ENCODE measurements at places on chromosomes 13 and 19.

DNA sequence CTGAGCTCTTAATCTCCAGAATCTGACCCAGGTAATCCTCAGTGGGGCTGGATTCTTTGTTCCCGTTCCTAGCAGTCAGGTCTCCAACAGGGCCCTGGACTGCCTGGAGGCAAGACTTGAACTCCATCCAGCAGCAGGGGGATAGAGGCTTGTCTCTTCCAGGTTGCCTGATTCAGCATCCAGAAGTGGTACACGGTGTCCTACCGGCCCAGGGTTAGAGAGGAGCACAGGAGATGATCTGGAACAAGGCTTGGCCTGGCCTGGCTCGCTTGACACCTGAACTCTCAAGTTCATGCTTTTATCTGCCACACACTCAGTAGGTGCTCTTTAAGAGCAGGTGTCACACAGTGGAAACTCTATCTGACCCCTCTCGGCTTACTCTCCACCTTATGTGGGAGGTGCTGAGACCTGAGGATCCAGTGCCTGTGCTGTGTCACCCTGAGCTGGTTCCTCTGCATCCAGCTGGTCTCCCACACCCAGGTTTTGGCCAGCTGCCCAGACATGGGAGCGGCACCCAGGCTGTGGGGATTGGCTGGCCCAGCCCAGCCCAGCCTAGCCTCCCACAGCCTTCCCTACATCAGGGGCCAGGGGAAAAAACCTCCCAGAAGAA lies at the start of gene CYP4F3:
Gene CYP4F3, plus strand, starts transcription at position 604 of the 610 bp plus-strand sequence. CDS start 519 bp downstream, outside the sequence.
- no peak for DNase-seq

DNA sequence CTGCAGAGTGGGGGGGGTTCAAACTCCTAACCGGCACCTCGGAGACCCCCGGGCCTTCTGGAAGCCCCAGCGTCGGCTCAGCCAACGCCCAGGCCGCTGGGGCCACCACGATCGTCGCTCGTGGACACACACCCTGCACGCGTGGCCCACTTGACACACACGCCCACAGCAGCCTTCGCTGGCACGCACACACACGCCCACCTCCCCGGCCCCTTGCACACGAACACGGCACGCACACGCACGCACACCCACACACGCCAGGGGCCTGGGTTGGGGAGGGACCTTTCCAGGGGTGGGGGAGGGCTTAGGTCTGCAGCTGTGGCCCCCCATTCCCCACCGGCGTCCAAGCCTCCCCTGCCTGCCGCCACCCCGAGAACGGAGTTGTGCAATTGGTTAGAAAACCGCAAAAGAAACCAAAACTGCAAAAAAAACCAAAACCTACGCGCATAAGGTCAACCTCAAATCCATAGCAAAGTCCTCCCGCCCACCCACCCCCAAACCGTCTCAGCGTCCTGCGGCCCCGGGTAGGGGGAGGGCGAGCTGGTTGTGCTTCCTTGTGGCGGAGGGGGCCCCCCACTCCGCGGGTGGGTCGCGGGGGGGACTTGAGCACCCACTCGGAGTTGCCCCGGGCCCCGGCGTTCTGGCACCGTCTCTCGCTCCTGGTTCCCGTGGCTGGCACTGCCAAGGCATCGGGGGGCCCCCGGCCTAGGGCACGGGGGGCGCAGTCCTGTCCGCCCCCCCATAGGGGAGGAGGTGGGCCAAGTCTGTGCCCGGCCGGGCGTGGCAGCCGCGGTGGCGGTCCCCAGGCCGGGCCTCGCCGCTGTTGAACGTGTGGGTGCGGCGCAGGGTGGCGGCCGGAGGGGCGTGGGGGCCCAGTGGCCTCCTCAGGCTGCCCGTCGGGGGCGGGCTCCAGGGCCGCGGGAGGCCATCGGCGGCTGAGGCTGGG lies 3.3 kb upstream of the LRG1 start:
- no peak for DNase-seq

DNA sequence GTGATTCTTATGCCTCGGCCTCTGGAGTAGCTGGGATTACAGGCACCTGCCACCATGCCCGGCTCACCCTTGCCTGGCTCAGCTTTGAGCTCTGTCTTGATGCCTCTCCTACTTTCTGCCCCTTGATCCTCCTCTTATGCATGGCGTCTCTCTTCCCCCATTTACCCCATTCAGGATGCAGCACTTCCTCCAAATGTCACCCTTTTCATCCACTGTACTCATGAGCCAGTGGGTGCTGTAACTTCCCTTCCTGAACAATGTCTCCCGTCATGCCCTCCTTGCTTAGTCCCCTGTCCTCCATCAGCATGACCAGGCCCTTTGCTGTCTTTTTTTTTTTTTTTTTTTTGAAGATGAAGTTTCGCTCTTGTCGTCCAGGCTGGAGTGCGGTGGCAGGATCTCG lies 3.4 kb upstream of the SIGLEC9 start:
- DNase-seq: no peak

GRCh38 chr19:15780610-15781418 lies 6.6 kb upstream of the OR10H5 start:
- no peak for DNase-seq

- no peak for DNase-seq
Measured at GRCh38 chr19:5959260-5960004, 18.5 kb downstream of the RANBP3 start.

- DNase-seq: no peak
Measured at GRCh38 chr19:51129716-51130115, 5.0 kb downstream of the SIGLEC9 start.

- DNase-seq: no peak
Measured at GRCh38 chr19:14370169-14370939, 10.9 kb upstream of the ADGRE5 start.

GRCh38 chr13:105920370-105920769 lies 615.1 kb downstream of the EFNB2 start:
- no peak for DNase-seq

DNA sequence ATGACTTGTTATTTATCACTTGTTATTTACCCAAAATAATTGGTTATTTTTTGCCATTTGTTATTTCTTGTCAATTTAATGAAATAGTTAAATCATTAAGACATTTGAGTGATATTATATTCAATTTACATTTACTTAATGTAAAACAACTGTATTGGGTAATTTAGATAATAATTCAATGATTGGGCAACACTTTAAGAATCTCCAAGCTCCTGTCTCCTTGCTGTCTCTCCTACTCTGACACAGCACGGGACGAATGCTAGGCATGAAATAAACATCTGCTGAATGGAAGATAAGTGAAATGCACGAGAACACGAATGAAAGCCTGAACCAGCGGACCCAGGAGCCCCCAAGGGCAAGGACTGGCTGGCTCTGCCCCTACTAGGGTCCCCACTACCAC lies 5.7 kb upstream of the PPP6R1 start:
- no peak for DNase-seq

GRCh38 chr19:49389406-49389805 lies 1.4 kb downstream of the KASH5 start:
- DNase-seq: no peak

- DNase-seq: no peak
Measured at GRCh38 chr13:102642475-102642874, 45.7 kb downstream of the TPP2 start.

- DNase-seq: peak; percentile 48
Measured at GRCh38 chr19:34345947-34346351, 19.0 kb upstream of the GPI start.

GRCh38 chr19:46732172-46732938 lies 13.5 kb upstream of the FKRP start:
- no peak for DNase-seq

GRCh38 chr19:5881543-5882299 lies 11.4 kb upstream of the FUT5 start:
- DNase-seq: no peak

- DNase-seq: no peak
Measured at GRCh38 chr13:44648392-44649103, 72.4 kb upstream of the TSC22D1 start.

GRCh38 chr13:77988355-77988754 lies 69.7 kb upstream of the EDNRB start:
- no peak for DNase-seq

DNA sequence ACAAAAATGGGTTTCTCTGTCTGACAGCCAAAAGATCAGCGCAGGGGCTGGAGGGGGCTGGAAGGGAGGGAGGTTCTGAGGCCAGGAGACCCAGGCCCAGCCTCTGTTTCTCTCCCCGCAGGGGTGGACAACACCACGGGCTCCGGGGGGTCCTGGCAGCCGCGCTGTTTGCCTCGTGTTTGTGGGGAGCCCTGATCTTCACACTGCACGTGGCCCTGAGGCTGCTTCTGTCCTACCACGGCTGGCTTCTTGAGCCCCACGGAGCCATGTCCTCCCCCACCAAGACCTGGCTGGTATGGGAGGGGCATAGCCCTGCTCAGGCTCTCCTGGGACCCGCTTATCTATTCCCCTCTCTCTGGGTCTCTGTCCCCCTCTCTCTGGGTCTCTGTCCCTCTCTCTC lies 9.6 kb downstream of the CPT1C start:
- no peak for DNase-seq

- peak; percentile 61 for DNase-seq
Measured at GRCh38 chr13:74026753-74027152, 107.5 kb downstream of the KLF12 start.

DNA sequence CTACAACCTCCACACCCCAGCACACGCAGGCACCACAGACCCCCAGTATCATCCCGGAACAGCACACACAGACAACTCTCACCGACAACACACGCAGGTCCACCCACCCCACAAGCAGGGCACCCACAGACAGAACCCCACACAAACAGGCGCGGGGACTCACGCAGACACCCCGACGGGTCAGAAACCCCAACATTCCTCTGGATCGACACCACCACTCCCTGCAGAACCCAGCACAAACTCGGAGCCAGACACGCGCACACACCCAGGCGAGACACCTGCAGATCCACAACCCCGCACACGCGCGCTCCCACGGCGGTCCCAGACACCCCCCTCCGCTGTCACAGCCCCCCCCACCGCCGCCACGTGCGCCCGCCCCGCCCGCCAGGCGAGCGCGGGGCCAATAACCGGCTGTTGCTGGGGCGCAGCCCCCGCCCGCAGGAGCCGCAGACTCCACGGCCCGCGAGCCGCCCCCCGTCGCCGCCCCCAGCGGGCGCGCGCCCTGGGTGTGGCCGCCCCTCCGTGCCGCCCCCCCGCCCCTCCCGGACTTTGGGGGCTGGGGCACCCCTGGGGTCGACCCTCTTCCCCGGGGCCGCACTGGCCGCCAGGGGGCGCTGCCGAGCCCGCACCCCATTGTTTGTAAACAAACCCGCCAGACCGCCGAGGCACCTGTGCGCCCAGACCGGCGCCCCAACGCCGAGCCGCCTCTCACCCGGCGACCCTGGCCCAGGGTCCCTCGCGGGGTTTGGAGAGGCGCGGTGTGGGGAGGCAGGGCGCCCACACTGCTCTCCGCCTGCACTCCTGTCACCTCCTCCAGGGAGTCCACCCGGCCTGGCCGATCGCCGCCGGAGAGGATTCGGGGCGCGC lies 712 bp downstream of the BBC3 start:
- peak; percentile 68 for DNase-seq

DNA sequence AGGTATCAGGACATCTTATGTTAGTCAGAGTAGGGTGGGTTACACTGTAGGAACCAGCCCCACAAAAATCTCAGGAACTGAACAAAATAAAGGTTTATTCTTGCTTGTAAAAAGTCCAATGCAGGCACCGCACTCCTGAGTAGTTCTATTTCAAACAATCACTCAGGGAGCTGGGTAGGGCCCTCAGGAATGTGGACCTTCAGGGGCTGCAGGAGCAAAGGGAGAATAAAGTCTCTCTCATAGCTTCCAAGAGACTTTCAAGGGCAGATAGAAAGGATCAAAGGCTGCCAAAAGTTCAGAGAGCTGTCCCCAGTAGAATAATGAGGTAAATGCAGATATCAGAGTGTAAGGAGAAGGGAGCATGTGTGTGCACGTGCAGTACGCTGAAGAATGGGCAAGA lies 49.4 kb downstream of the RUBCNL start:
- no peak for DNase-seq

DNA sequence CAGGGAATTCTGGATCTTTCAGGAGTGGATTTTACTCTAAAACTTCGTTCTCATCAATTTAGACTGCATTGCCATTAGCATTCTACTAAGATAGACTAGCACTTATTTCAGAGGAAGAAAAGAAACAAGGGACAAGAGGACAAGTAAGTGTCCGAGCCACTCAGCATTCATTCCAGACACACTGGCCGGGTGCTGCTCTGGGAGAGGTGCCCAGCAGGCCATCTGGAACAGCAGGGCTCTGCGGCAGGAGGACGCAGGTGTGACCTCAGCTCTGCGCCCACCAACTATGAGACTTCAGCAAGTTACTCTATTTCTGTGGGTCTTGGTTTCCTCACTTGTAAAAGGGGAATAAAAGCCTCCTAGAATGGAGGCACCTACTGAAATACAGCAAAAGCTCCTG lies 4.2 kb downstream of the EPS15L1 start:
- DNase-seq: no peak

DNA sequence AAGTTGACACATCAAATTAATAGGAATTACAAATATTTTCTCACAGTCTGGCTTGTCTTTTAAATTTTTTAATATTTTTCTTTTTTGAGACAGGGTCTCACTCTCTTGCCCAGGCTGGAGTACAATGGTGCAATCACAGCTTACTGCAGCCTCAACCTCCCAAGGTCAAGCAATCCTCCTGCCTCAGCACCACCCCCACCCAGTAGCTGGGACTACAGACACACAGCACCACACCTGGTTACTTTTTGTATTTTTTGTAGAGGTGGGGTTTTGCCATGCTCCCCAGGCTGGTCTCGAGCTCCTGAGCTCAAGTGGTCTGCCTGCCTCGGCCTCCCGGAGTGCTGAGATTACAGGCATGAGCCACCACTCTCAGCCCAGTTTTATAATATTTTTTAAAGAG lies 72.0 kb downstream of the SPATA13 start:
- no peak for DNase-seq

DNA sequence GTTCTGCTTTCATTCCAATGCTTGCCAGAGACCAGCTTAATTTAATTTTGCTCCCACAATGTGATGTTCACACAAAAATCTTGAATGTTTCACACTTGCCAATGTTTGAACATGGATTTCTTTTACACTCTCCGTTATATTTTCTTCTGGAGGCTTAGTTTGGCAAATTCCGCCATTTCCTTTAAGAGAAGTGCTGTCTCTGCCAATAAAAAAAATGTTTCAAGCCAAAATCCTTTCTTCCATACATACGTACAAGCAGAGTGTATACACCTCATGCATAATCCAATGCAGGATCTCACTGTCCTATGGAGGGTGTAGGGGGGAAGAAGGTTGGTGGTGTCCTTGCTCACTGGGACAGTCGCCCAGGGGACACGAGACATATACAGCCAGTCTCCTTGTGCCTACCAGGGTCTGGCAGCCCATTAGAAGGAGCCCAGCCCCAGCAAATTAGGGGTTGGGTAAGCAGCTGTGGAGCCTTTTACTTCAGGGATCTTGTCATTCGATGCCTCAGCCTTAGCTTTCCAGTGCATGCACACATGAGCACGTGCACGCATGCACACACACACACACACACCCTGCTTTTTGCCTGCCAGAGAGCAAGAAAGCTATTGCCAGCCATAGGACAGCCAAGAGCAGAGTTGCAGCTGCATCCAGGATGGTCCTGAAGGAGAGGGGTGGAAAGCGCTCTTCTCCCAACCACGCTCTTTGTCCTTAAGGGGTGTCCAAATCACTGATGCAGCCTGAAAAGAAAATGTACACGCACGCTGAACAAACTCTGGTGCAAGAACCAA lies 208.3 kb downstream of the FOXO1 start:
- no peak for DNase-seq

Measured in NK-92 treated with Interleukin-12 subunit alpha and Interleukin-12 subunit beta, amount 100 ng/mL, for 24 hours (cell line).